ENCODE measurements at places on chromosomes 11 and 22.

- no peak overlapping the region for H3K27ac ChIP-seq
- no peaks in the 10 kb centered on the region for H3K36me3 ChIP-seq
- H3K27me3 ChIP-seq: peaks cover 18% of the 10 kb centered on the region
- H3K4me1 ChIP-seq: peaks cover 11% of the 10 kb centered on the region
These were observed 19.2 kb downstream of the NECTIN1 start for GRCh38 chr11:119709638-119710346.

DNA sequence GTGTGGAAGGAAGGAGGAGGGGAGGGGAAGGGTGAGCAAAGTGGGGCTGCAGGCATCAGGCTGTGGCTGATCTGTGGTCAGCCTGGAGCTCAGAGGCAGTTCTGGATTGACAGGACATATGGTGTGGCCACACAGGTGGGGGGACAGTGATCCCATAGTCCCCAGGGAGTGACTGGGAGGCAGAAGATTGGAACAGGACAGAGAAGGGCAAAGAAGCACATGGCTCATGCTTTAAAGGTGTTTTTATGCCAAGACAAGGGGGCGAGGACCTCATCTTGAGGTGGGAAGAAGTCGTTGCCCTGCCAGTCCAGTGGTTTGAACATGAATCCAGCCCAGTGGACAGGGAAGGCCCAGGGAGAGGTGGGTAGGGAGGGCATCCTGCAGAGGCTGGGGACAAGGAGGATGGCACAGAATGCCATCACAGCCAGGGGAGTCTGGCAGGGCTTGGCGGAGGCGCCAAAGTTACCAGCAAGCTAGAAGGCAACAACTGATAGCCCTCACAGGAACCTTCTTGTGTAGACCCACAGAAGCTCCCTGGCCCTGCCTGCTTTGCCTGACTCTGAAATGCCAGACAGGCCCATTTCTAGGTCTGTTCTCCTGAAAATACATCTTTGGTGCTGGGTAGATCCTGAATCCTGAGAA, 3.1 kb downstream of the BET1L start:
- no peaks in the 10 kb centered on the region for H3K27me3 ChIP-seq
- no peak for DNase-seq
- peaks cover 49% of the 10 kb centered on the region for H3K4me1 ChIP-seq
- peaks cover 41% of the 10 kb centered on the region for H3K36me3 ChIP-seq

DNA sequence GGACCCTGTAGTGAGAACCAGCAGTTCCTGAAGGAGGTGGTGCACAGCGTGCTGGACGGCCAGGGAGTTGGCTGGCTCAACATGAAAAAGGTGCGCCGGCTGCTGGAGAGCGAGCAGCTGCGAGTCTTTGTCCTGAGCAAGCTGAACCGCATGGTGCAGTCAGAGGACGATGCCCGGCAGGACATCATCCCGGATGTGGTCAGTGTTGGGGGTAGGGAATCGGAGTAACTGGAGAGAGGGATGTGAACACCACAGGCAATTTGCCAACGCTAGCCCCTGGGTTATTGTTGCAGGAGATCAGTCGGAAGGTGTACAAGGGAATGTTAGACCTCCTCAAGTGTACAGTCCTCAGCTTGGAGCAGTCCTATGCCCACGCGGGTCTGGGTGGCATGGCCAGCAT, 19.9 kb downstream of the MADD start:
- no peak for DNase-seq
- H3K36me3 ChIP-seq: peaks cover 46% of the 10 kb centered on the region
- no peaks in the 10 kb centered on the region for H3K4me1 ChIP-seq
- H3K4me3 ChIP-seq: no peak overlapping the region
- no peak overlapping the region for H3K27ac ChIP-seq
- H3K27me3 ChIP-seq: no peaks in the 10 kb centered on the region

DNA sequence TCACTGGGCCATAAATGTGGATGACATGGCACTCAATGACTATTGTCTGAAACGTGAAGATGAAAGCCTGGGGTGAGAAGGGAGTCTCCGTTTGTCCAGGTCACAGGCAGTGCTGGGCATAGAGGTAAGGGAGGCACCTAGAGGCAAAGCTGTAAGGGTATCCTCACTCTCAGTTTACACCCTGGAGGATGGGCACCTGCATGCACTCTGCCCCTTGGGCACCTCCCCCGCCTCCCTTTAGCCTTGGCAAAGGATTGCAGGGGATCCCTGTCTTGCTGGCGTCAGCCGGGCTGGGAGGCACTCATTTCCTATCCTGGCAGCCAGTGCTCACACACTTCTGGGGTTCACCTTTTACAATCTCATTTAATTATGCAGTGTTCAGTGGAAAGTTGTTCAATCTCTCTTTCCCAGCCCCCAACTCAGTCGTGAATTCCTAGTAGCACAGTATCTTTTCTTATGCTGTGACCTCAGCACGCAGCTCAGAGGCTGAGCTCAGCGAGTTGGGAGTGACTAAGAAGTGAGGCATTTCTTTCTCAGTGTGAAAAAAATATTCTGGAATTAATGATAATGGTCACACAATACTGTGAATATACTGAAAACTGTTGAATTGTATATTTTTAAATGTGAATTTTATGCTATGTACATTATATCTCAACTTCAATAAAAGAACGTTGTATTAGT, 866.6 kb downstream of the BRD1 start:
- no peak for DNase-seq
- H3K27ac ChIP-seq: no peak overlapping the region
- H3K36me3 ChIP-seq: no peaks in the 10 kb centered on the region
- peaks cover 26% of the 10 kb centered on the region for H3K27me3 ChIP-seq

DNA sequence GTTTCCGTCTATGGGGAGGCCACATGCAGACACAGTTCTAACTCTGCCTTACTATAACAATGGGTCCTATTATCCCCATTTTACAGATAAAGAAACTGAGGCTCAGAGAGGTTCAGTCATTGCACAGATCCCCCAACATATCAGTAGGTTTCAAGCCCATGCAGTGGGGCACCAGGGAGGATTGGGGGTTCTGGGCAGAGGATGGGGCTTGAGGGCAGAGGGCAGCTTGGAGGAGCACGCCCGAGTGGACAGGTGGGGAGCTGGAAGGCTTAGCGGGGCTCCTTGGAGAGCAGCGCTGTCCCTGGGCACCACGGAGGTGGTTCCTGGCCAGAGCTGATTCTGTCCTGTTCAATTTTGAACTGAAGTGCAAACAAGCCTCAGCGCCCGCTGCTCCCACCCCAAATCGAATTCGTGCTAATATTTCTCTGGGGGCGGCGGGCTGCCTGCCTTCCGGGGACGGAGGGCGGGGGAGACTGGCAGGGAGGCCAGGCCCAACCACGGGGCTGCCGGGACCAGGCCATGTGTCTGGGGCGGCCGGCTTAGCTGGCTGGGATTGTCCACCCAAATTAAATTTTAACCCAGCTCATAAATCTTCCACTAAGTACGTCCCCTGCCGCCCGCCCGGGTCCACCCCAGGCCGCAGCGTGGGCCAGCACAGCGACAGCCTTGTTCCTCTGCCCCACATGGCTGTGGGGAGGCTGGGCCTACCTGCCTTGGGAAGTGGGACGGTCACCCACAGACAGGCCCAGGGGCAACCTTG, 49.4 kb downstream of the FLRT1 start:
- H3K27ac ChIP-seq: no peak overlapping the region
- H3K36me3 ChIP-seq: no peaks in the 10 kb centered on the region
- H3K4me3 ChIP-seq: no peak overlapping the region
- H3K4me1 ChIP-seq: no peaks in the 10 kb centered on the region
- no peak for DNase-seq

GRCh38 chr11:4050138-4050537, 44.5 kb upstream of the RRM1 start:
- peaks cover 28% of the 10 kb centered on the region for H3K36me3 ChIP-seq
- no peaks in the 10 kb centered on the region for H3K27me3 ChIP-seq
- DNase-seq: no peak
- no peak overlapping the region for H3K4me3 ChIP-seq
- H3K4me1 ChIP-seq: peaks cover 16% of the 10 kb centered on the region

- H3K36me3 ChIP-seq: no peaks in the 10 kb centered on the region
- H3K27me3 ChIP-seq: no peaks in the 10 kb centered on the region
- H3K4me3 ChIP-seq: peak overlapping the region; percentile 83
These were observed 1.7 kb downstream of the QSER1 start for GRCh38 chr11:32894149-32894827.

- H3K36me3 ChIP-seq: peaks cover 24% of the 10 kb centered on the region
- H3K4me3 ChIP-seq: no peak overlapping the region
- H3K27ac ChIP-seq: peak overlapping the region; percentile 14
- H3K4me1 ChIP-seq: peaks cover 28% of the 10 kb centered on the region
- no peaks in the 10 kb centered on the region for H3K27me3 ChIP-seq
These were observed 4.1 kb downstream of the PITPNM1 start for GRCh38 chr11:67500831-67501715.

All from activated CD8-positive, alpha-beta T cell treated with anti-CD3 and anti-CD28 coated beads for 36 hours (primary cell).